ENCODE measurements at places on chromosomes 6 and 20. TPM values are rescaled to one million over a fixed set of nuclear protein-coding genes. Genes with fewer than 3 reads are reported as not detected.

The SIM1 gene
- total RNA-seq = not detected

The OVOL2 gene
- 7.4 TPM for total RNA-seq

GRCh38 chr20:56352345-56353055, 6.3 kb upstream of the FAM210B start:
- DNase-seq = no peak

DNA sequence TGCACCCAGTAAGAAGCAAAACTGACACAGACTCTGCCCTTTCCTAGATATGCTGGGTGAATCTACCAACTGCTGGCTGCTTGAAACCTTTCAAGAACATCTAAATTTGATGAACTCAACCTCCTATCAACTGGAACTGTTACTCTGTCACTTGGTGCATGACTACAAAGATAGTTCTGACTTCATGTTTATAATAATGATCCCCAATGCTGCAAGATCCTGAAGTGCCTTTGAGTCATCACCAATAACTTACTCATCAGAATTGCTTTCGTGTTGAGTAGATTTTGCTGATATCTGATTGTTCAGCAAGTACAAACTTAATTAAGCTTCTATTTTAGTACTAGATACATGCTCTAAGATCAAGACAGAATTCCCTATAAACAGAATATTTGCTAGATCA, 100.2 kb upstream of the ARMC2 start:
- no peak for DNase-seq

DNA sequence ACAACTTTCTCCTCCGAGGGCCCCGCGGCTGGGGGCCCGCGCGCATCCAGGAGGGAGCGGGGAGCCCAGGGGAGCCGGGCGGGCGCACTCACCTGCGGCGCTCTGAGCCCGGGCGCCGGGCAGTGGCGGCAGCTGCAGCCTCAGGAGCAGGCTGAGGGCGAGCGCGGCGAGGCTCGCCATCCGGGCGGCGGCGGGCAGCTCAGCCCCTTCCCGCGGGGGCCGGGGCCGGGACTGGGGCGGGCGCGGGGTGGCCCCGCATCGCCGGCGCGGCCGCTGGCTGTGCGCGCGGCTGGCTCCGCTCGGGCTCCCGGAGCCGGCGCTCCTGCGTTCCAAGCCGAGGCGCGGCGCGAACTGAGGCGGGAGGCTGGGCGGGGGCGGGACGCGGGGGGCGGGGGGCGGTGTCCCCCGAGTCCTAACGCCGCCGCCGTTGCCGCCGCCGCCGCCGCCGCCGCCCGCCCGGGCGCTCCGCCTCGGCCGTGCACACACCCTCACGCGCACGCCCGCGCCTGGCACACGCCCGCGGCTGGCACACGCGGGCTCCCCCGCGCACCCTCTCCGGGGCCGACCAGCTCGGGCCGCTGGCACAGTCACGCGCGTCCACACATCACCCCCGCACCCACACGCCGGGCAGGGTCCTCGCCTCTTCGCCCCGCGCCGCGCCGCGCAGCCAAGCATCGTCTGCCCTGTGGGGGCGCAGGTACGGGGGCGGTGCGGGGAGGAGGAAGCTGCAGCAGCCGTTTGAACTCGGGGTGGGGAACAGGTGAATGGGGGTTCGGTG, at the start of gene PTPRT:
TSS of gene PTPRT (minus strand) at position 353 of the 778 bp plus-strand sequence. CDS start at position 180, 173 bp downstream.
- no peak for DNase-seq

GRCh38 chr20:31566658-31567379, 38.3 kb upstream of the ID1 start:
- DNase-seq = peak; percentile 96

DNA sequence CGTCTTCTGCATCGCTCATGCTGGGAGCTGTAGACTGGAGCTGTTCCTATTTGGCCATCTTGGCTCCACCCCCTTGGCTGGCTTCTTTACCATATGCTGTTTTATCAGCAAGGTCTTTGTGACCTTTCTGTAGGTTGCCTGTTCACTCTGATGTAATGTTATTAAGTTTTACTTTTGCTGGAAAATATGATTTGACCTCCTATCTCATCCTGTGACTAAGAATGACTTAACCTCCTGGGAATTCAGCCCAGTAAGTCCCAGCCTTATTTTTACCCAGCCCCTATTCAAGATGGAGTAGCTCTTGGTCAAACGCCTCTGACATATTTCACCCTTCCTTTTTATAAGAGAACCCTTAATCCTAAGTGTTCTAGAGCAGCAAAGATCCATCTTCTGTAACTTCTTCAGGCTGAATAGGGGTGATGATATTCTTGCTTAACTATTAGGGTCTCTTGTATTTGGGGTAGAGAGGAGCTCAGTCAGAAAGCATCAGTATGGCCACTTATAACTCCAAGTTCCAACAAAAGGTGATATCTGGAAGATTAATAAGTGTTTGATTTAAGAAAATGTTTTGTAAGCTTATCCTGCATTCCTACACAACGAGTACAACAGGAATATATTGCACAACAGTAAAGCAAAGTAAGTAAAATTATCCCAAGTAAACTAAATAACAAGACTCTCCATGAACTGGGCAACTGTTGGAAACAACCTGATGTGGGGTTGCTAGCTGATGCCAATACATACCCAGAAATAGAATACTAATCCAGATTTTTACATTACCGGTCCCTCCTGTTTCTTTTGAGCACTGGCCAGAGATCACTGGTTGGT, 23.1 kb upstream of the HMGN3 start:
- DNase-seq = no peak
